ENCODE measurements at places on chromosomes 12 and 14. TPM values are rescaled to one million over a fixed set of nuclear protein-coding genes. Genes with fewer than 3 reads are reported as not detected.

MANSC4 gene
- not detected for total RNA-seq

C12orf50 gene
- not detected for total RNA-seq

RTL1 gene
- not detected for total RNA-seq

SLC38A2 gene
- total RNA-seq, result 104 TPM

MSRB3 gene
- 56.9 TPM for total RNA-seq

DNA sequence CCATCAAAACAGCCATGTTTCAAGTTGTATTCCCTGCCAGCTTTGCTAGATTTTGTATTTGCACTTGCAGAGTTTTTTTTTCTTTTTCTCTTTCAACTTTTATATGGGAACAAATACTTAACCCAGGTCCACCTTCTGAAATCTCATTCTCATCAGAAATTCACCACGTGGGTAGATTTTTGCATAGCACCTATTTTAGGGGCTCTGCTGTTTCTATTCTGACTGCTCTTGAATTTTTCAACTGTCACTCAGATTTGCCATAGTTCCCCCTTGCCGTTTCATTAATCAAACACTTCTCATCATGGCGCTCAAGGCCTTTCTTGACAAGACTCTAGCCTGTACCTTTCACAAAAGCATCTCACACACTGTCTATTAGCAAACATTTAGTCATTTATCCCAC is 767.2 kb downstream of the VRK1 start:
- no peaks in the 10 kb centered on the region for H3K4me1 ChIP-seq
- no peaks in the 10 kb centered on the region for H3K27me3 ChIP-seq
- H3K27ac ChIP-seq, result no peak overlapping the region

DNA sequence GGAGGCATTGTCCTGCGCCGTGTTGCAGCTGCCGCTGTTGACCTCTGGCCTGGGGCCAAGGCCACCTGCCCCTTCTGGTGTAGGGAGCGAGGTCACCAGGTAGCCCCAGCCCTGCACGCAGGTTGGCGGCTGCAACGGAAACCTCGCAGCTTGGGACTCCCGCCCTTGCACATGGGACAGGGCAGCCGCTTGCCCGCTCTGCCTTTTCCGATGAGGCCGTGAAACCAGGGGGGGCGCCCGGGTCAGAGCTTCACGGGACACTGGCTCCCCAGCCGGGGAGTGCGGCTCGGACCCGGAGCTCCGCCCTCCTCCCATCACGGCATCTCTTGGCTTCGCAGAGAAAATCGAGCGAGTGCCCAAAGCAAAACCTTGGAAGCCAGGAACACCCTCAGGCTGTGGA is 25.4 kb downstream of the DNAH10 start:
- H3K27me3 ChIP-seq, result no peaks in the 10 kb centered on the region
- no peaks in the 10 kb centered on the region for H3K4me1 ChIP-seq
- H3K4me3 ChIP-seq, result no peak overlapping the region
- H3K36me3 ChIP-seq, result no peaks in the 10 kb centered on the region

DNA sequence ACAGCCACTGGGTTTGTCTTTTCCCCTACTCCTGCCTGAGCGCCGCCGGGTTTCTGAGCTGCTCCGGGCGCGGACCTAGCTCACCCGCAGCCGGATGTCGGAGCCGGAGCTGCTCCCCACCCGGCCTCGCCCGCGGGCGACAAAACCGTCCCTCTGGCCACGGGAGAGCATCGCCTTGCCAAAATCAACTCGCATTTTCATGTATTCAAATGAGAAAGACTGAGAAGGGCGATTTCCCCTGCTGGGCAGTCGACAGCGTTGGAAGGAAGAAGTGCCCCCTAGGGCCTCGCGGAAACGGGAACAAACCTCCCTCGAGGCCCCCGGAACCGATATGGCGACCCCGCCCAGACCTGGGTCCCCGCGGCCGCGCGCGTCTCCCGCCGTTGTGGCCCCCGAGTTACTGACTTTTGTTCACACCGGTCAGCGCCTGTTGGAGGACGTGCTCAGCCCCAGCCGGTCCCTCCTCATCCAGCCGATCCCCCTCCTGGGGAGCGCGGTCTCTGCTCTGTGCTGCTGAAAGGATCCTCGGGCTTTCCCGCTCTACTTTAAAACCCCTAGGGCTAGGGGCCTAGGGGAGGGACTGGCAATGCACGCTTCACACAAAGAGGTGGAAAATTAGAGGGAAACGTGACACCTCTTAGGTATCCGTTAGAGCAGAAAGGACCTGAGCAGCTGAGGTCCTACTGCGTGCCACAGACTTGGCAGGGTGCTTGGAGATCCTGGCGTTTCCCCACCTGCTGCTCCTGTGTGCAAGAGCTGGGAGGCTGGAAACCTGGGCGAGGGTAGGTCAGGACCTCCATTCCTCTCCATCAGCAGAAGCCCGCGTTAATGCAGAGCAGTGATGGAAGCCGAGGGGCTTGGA is 4.3 kb downstream of the TTC6 start:
- peak overlapping the region; percentile 90 for H3K27ac ChIP-seq
- H3K4me1 ChIP-seq, result peaks cover 8% of the 10 kb centered on the region
- H3K4me3 ChIP-seq, result peak overlapping the region; percentile 46
- peaks cover 85% of the 10 kb centered on the region for H3K27me3 ChIP-seq
- H3K36me3 ChIP-seq, result no peaks in the 10 kb centered on the region
- DNase-seq, result no peak

GRCh38 chr12:116458492-116458891 is 100.7 kb upstream of the MAP1LC3B2 start:
- no peaks in the 10 kb centered on the region for H3K36me3 ChIP-seq
- no peak for DNase-seq
- no peaks in the 10 kb centered on the region for H3K27me3 ChIP-seq
- H3K4me1 ChIP-seq, result peaks cover 22% of the 10 kb centered on the region
- no peak overlapping the region for H3K27ac ChIP-seq
- H3K4me3 ChIP-seq, result no peak overlapping the region

- H3K36me3 ChIP-seq, result no peaks in the 10 kb centered on the region
- no peak for DNase-seq
- no peaks in the 10 kb centered on the region for H3K4me1 ChIP-seq
- no peak overlapping the region for H3K4me3 ChIP-seq
- peak overlapping the region; percentile 25 for H3K27ac ChIP-seq
Observed at GRCh38 chr14:77988970-77989369, 181.2 kb upstream of the NRXN3 start.

DNA sequence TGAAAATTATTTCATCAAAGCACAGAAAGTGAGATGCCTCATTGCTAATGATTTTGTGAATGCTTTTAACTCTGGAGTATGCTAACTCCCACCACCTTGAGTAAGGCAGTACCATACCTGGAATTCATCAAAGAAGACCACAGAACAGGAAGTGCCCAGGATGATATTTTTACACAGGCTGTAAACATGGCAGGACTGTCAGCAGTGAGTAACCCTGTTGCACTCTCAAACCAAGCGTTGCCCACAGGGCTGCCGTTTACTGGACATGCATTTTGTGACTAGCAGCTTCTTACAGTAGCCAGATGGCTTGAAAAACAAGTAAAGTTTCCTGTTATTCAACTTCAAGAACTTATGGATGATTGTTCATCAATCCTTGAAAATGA is 42.4 kb downstream of the RALGAPA1 start:
- H3K36me3 ChIP-seq, result no peaks in the 10 kb centered on the region
- no peak overlapping the region for H3K4me3 ChIP-seq
- DNase-seq, result no peak
- H3K27me3 ChIP-seq, result no peaks in the 10 kb centered on the region
- no peak overlapping the region for H3K27ac ChIP-seq
- H3K4me1 ChIP-seq, result no peaks in the 10 kb centered on the region

DNA sequence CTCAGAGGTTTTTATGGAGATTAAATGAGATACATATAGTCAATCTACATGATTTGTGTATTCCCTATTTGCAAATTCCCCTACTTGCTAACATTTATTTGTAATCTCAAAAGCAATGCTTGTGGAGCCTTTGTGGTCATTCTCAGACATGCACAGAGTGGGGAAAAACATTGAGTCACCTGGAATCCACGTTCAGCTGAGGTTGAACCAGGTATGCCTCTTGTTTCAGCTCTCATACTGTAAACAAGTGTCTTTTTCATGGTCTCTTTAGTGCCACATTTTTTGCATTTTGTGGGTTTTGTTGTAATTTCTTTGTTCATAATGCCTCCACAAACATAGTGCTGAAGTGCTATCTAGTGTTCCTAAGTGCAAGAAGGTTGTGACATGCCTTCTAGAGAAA is 181.9 kb downstream of the BCAT1 start:
- no peaks in the 10 kb centered on the region for H3K4me1 ChIP-seq
- no peaks in the 10 kb centered on the region for H3K36me3 ChIP-seq
- no peak for DNase-seq

GRCh38 chr12:15601210-15601800 is 187.9 kb downstream of the EPS8 start:
- H3K4me3 ChIP-seq, result no peak overlapping the region
- H3K36me3 ChIP-seq, result no peaks in the 10 kb centered on the region
- peaks cover 6% of the 10 kb centered on the region for H3K4me1 ChIP-seq
- DNase-seq, result no peak

GRCh38 chr14:101497684-101498525 is 63.4 kb upstream of the DIO3 start:
- peak; percentile 3 for DNase-seq
- no peaks in the 10 kb centered on the region for H3K36me3 ChIP-seq
- no peaks in the 10 kb centered on the region for H3K4me1 ChIP-seq

DNA sequence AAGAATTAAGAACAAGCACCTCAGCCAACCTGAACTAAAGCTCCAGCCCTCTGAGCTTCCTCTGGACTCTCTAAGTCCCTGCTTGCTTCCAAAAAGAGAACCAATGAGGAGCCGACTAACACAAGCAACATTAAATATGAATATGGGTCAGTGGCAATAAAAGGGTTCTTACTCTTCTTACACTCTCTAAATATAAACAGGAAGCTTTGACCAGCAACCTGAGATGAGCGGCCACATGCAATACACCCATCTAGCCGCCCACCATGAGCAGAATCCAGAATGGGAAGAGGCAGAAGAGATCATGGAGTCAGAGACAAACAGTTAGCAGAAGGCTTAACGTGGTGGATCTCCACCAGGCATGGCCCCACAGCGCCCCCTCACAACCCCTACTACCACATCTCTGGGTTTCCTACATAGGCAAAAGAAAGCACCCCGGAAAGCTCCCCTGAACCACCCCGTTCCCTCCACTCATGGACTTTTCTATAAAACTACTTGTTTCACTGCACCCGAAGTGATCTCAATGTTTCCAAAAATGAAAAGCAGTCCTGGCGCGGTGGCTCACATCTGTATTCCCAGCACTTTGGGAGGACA is 59.4 kb downstream of the TTC7B start:
- no peaks in the 10 kb centered on the region for H3K36me3 ChIP-seq
- H3K4me1 ChIP-seq, result peaks cover 9% of the 10 kb centered on the region
- no peak for DNase-seq
- peak overlapping the region; percentile 65 for H3K27ac ChIP-seq
- H3K27me3 ChIP-seq, result no peaks in the 10 kb centered on the region

GRCh38 chr12:98385641-98386040 is 129.7 kb upstream of the TMPO start:
- H3K27ac ChIP-seq, result no peak overlapping the region
- no peak overlapping the region for H3K4me3 ChIP-seq
- H3K36me3 ChIP-seq, result no peaks in the 10 kb centered on the region
- DNase-seq, result no peak
- H3K4me1 ChIP-seq, result no peaks in the 10 kb centered on the region
- peaks cover 4% of the 10 kb centered on the region for H3K27me3 ChIP-seq

DNA sequence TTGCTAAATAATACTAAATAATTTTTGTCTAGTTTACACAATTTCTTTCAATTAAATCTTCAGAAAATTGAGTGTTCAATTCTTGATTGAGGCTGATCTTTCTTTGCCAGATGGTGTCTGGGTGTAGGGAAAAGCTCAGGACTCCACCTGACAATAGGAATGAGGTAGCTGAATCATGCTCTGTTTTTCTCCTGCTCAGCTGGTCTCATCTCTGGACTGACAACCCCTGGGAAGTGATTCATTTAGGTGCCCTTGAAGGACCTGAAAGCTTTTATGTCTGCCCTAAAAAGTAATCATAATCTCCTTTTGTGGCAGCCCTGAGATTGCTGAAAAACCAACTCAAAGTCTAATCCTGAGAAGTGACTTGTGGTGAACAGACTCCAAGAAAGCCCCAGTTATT is 255.4 kb downstream of the ETNK1 start:
- no peaks in the 10 kb centered on the region for H3K36me3 ChIP-seq
- H3K4me1 ChIP-seq, result no peaks in the 10 kb centered on the region
- H3K27ac ChIP-seq, result no peak overlapping the region
- no peak for DNase-seq

All from transverse colon (tissue), 4 donors.